ENCODE measurements at places on chromosomes 13 and 19. TPM values are rescaled to one million over a fixed set of nuclear protein-coding genes. Genes with fewer than 3 reads are reported as not detected.
A peak's percentile ranks its signal among the peaks of the same experiment; 100 is the strongest.

- DNase-seq: no peak
These were observed 6.8 kb upstream of the ANKRD10 start for GRCh38 chr13:110921695-110922094.

DNA sequence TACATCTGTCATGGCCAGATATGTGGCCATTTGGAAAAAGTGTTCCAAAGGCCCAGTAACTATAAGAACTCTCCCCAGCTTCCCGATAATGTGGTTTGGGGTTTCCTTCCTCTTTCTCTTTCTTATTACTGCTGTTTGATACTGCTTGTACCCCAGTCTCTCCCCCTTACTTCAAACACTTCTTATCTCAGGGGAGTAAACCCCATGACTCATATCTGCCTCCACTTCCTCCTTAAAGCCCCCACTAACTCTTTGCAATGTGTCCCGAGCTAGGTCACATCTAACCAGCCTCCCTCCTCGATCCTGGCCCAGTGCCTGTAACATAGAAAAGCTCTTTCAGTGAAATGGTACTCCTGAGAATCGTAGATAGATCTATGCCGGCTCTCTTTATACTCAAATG, 82.4 kb upstream of the STARD13 start:
- no peak for DNase-seq

- DNase-seq: no peak
These were observed 973 bp upstream of the OCEL1 start for GRCh38 chr19:17225053-17225452.

- DNase-seq: no peak
These were observed 1.6 kb upstream of the KMT2B start for GRCh38 chr19:35715981-35716800.

DNA sequence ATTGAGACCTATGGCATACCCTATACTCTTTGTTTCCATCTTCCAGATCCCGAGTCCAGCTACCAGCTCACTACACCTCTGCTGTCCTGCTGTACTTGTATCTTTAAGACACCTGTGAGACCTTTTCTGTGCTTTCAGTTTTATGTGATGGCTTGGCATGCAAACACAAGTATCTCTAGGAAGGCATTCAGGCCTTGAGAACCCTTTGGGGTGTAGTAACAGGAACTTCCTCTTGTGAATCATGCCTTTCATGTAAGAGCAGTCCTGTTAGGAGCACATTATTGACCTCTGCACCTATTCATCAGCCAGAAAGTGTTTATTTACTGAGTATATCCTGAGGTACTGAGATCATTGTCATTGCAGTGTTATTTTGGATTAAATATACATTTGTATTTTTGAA, 87.0 kb upstream of the HTR2A start:
- DNase-seq: no peak

GRCh38 chr13:66911411-66911939, 318.7 kb downstream of the PCDH9 start:
- no peak for DNase-seq

- DNase-seq: no peak
These were observed 2.9 kb downstream of the EML2 start for GRCh38 chr19:45636275-45636674.

DNA sequence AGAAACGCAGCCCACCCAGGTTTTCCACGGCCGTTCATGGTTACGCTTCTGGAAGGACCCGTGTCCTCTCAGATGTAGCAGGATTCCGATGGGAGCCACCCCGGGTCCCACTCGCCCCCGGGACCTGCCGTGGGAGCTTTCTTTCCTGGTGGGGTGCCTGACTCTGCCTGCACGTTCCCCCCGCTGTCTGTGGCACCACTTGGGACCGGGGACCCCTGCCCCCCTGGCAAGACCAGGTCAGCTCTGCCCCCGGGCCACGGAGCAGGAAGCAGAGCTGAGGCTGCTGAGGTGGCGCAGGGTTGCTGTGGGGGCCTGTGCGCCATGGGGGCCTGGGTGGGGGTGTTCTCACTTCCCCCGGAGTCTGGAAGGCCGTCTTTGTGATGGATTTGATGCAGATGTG, 12.1 kb downstream of the CSNK1G2 start:
- no peak for DNase-seq

GRCh38 chr19:46384396-46384795, 29.0 kb downstream of the CCDC8 start:
- no peak for DNase-seq

- DNase-seq: no peak
These were observed 593.2 kb downstream of the LMO7 start for GRCh38 chr13:76229281-76229680.

DNA sequence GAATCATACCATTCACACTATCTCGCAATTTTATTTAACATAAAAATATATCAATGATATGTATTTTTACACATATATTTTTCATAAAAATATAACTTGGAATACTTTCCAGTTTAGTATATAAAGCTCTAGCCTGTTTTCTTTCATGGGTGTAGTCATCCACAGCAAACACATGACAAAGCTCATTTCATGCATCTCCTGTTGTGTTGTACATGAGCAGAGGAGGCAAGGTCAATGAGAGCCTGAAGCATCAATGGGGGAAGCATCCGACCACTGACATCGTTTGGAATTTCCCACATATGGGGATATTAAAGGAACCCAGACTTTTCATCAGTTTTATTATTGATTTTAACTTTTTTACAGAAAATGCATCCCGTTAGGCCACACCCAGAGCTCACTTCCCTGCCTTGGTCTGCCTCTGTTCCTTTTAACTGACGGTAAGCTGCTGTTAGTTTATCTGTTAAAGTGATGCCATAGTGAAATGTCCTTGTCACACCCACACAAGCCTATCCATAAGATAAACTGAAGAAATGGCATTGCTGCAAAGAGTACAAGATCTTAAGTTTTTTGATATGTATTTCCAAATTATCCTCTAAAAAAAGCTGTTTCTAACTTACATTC, 44.0 kb downstream of the MIPEP start:
- no peak for DNase-seq

DNA sequence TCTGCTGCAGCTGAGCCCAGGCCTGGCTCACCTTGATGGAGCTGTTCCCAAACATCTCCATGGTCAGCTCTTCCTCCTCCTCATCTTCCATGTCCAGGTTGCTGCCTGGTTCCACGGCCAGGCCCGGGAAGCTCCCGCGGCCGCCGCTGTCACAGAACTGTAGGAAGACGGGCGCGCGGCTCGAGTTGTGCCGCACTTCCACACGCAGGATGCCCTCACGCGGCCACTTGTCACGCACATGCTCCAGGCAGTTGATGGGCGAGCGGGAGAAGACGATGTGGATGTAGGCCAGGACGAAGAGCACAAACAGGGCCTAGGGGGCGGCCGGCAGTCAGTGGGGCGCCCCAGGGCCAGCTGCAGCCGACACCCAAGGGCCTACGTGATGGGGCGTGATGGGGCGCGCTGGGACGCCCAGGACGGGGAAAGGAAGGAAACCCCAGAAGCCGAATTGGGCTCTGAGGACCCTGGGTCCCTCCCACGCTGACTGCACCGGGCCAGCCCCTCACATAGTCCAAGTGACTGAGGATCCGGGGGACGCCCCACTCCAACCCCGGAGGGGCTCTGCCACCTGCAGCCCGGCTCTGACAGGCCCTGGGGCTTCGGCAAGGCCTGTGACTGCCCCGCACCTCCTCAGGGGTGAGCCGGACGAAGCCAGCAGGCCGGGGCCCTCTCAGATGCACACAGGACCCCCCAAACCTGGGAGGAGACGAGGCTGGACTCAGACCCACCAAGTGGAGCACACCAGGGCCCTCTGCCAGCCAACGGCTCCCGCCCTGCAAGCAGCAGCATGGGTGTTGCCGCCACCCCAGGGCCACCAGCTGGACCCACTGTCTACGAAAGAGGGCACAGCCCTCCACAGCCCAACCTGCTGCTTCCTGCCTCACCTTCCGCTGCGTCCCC, 6.5 kb downstream of the TMEM259 start:
- DNase-seq: no peak

DNA sequence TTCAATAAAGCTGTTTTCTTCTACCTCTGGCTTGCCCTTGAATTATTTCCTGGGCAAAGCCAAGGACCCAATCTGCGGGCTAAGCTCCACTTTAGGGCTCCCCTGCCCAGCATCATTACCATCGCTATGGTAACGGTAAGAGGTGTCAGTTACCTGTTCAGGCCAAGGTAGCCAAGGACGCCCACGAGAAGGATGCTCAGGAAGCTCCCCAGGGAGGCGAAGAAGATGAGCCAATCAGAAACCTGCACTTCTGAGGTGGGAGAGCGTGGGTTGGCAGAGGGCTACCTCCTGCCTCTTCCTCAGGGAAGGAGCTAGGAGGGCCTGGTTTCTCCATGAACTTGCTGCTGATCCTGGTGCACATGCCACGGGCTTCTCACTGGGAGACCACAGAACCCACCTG, 24.7 kb downstream of the IL12RB1 start:
- DNase-seq: no peak

DNA sequence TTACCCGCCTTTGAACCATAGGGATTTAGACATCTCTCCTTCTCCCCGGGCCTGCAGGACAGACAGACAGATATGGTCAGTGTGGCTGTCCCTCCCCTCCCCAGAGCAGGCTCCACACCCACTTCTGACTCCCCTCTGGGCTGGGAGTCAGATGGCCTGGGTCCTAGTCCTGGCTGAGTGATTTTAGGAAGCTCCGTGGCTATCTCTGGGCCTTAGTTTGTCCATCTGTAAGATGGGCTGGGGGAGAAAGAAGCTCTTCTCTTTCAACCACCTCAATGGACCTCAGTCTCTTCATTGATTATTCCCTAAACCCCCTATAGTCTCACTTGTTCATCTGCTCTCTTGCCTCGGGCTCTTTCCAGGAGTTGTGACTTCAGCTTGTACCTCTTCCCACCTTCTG, 35.5 kb downstream of the UNC13A start:
- no peak for DNase-seq

DNA sequence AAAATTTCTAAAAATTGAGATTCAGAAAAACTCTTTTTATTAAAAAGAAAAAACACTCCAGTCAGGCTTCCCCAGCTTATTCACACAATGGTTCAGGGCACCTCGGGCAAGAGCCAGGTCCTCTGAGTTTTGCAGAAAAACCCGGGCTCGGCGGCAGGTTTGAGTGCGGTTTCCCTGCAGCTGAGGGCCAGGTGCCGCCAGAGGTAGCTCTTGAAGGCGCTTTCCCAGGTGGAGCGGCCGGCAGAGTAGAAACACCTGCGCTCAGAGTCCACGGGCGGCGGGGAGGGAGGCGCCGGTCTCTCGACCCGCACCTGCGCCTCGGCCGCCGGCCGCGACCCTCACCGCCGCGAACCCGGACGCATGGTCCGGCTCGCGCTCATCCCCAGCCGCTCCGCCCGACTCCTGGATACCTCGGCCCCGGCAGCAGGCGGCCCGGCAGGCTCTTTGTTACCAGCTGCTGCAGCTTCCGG, 444 bp downstream of the PROSER1 start:
- DNase-seq: peak; percentile 52

- DNase-seq: peak; percentile 84
These were observed 1.2 kb downstream of the LYPD3 start for GRCh38 chr19:43464134-43464775.

Gene PRR22
- 7.3 TPM for total RNA-seq

Gene CEBPA
- 34.1 TPM for total RNA-seq

Gene FIZ1
- 18.4 TPM for total RNA-seq

Gene FAAP24
- total RNA-seq: 4.9 TPM

Gene PSG7
- not detected for total RNA-seq

Gene SH2D3A
- total RNA-seq: 68.7 TPM

Gene ZNF729
- total RNA-seq: not detected

Gene FAM216B
- not detected for total RNA-seq

Gene ZNF579
- 14.0 TPM for total RNA-seq

Measured in ureter (tissue), 1 donor.